ENCODE measurements at places on chromosomes 4 and X. TPM values are rescaled to one million over a fixed set of nuclear protein-coding genes. Genes with fewer than 3 reads are reported as not detected.

DNA sequence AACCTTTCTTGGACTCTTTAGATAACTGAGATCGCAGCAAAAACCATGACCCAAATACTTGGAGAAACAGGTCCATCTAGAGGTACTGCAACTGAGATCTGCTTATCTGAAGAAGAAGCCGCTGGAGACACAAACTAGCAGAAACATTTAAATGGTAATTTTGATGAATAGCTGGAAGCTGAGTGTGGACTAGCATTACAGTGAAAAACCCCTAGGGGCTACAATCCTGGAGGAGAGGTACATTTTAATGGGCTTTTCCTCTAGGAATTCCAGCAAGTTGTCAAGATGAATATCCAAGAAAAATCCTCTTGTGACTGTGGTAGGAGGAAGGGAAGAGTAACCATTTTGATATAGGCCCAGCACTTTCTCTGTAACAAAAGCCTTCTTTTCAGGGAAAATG lies 592.5 kb upstream of the GRIA3 start:
- no peaks in the 10 kb centered on the region for H3K4me1 ChIP-seq
- no peak for DNase-seq
- H3K36me3 ChIP-seq = no peaks in the 10 kb centered on the region
- H3K27ac ChIP-seq = no peak overlapping the region
- H3K4me3 ChIP-seq = no peak overlapping the region

ADGRL3 gene
- not detected for total RNA-seq

DNA sequence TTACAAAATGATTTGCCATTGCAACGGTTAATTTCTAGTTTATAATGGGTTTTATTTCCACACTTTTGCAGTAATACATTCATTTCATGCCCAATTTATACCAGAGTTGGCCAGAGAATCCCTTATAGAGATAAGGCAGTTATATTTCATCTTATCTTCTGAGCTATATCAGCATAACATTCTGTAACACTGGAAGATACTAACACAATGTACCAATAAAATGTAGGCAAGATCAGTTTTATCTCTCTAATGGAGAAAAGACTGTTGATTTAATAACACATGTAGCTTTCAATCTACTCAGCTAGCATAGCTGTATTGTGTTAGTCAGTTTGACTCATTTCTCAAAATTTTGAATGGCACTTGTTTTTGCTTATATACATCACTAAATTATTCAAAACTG lies 738.6 kb downstream of the TRAM1L1 start:
- no peak overlapping the region for H3K27ac ChIP-seq
- no peak overlapping the region for H3K4me3 ChIP-seq
- H3K4me1 ChIP-seq = no peaks in the 10 kb centered on the region

DNA sequence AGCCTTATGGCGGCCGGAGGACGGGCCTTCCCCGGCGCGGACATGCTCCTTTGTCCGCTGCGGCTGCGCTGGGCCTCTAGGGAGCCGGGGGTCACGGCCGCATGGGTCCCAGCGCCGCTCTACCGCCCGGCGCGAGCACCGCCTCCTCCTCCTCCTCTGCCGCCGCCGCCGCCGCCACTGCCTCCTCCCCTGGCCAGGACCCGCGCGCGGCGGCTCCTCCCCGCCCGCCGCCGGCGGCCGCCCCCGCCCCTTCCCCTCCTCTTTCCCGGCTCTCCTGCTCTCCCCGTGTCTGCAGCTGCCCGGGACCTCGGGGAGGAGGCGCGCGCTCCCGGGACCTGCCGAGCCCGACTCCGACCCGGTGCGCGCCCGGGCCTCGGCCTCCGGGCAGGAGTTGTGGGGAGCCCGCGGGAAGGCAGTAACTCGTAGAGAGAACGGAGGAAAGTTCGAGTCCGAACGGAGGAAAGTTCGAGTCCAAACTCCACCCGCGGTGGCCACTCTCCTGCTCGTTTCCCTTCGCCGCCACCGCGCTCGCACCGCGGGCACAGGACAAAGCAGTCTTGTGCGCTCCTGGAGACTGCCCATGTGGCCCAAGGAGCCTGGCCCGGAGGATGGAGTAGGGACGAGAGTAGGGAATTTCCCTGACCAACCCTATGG lies at the start of gene ADGRA3:
ADGRA3 (minus strand) TSS at position 179 of the 654 bp plus-strand sequence. CDS start 282 bp downstream, outside the sequence.
- H3K27me3 ChIP-seq = peaks cover 30% of the 10 kb centered on the region
- peak; percentile 20 for DNase-seq
- peak within 1 kb of the TSS; percentile 75 for H3K4me3 ChIP-seq
- peaks cover 10% of the 10 kb centered on the region for H3K4me1 ChIP-seq
- peaks cover 1% of the 10 kb centered on the region for H3K36me3 ChIP-seq

- peak overlapping the region; percentile 65 for H3K4me3 ChIP-seq
- DNase-seq = no peak
- H3K4me1 ChIP-seq = peaks cover 13% of the 10 kb centered on the region
- peaks cover 5% of the 10 kb centered on the region for H3K36me3 ChIP-seq
- H3K27ac ChIP-seq = no peak overlapping the region
- no peaks in the 10 kb centered on the region for H3K27me3 ChIP-seq
Measured at GRCh38 chr4:4574792-4575191, 32.9 kb upstream of the STX18 start.

- H3K27me3 ChIP-seq = peaks cover 4% of the 10 kb centered on the region
- no peaks in the 10 kb centered on the region for H3K36me3 ChIP-seq
- H3K4me3 ChIP-seq = no peak overlapping the region
- DNase-seq = no peak
- no peaks in the 10 kb centered on the region for H3K4me1 ChIP-seq
Measured at GRCh38 chr4:172819353-172819752, 349.3 kb upstream of the GALNT7 start.

ITM2A gene
- 98.1 TPM for total RNA-seq

DNA sequence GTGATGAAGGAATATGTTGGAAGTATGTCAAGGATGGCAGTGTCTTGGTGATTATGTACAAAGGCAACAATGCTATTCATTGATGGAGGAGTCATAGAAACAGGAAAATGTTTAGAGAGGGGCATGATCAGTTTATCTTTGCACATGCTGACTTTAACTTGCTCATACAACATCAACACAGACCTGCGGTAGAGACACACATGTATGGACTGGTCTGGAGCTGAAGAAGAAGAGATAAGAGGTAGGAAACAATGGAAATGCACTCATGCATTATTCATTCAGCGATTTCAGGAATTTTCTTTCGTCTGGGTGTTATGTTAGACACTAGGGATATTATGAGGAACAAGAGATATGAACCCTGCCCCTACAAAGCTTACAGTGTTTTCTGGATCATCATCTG lies 1252.3 kb upstream of the TENM3 start:
- no peak overlapping the region for H3K27ac ChIP-seq
- H3K4me1 ChIP-seq = no peaks in the 10 kb centered on the region
- no peaks in the 10 kb centered on the region for H3K27me3 ChIP-seq
- H3K4me3 ChIP-seq = no peak overlapping the region
- no peak for DNase-seq

DNA sequence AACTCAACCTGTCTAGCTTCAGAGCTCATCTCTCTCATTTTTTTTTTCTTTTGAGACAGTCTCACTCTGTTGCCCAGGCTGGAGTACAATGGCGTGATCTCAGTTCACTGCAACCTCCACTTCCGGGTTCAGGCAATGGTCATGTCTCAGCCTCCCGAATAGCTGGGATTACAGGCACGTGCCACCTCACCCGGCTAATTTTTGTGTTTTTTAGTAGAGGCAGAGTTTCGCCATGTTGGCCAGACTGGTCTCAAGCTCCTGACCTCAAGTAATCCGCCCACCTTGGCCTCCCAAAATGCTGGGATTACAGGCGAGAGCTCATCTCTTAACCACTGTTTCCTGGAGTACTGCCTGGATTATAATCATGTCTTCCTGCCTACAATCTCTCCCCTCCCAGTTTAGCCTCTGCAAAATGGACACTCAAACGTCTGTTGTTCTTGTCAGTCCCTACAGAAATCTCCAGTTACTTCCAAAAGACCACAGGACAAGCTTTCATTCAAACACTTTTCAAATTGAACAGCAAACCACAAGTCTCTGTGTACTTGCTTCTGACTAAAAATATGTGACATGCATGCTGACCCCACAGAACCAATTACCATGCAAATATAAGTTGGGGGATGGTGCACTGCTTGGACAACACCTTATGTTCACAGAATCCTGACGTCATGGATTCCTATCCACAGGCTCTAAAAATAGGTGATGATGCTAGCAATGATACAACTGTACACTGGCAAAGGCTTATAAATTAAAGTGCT lies 137.2 kb downstream of the SH3KBP1 start:
- H3K27ac ChIP-seq = peak overlapping the region; percentile 90
- H3K4me1 ChIP-seq = peaks cover 88% of the 10 kb centered on the region
- H3K4me3 ChIP-seq = peak overlapping the region; percentile 0
- no peak for DNase-seq

FAM9C gene
- total RNA-seq = 0.05 TPM

NHS gene
- total RNA-seq = 4.8 TPM
